ENCODE measurements at places on chromosomes 5 and 9.

GRCh38 chr9:103669296-103669695 lies 424.8 kb upstream of the SMC2 start:
- no peak for DNase-seq

DNA sequence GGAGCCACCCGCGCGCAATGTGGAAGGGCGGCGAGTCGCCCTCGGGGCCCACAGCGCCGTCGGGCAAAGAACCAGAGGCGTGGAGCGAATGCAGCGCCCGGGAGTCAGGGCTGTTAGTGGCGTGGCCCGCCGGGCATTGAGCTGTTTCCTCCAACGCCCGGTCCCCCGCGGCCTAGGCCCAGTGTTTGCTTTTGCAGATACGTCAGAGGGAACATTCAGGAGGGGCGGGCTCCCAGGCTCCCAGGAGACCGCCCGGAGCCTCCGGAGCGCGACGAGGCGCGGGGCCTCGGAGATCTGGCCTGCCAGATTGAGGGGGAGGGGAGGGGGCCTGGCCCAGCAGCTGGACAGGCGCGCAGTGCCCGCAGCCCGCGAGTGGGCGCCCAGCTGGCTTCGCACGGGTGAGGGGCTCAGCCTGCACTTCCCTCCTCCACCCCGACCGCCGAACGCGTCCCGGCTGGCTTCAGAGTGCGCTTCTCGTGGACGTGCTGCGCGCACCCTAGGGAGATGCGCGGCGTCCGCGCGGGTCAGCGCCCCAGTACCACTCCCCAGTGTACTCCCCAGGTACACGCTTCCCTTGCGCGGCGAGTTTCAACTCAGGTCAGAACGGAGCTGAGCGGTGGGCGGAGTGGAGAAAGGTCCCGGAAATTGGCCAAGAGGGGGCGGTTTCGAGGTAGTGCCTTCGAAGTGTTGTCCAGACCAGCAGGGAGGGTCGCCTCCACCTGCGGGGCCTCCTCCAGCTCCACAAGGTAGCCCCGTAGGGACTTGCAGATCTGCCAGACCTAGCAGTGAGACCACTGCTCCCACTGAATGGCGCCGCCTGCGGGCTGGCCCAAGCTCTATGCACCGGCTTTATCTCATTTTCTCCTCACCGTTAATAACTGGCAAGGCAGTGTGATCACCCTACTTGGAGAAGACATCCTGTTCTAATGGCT lies 130.4 kb downstream of the TMEM174 start:
- no peak for DNase-seq

- no peak for DNase-seq
Measured at GRCh38 chr9:123316053-123316718, 39.8 kb upstream of the CRB2 start.

DNA sequence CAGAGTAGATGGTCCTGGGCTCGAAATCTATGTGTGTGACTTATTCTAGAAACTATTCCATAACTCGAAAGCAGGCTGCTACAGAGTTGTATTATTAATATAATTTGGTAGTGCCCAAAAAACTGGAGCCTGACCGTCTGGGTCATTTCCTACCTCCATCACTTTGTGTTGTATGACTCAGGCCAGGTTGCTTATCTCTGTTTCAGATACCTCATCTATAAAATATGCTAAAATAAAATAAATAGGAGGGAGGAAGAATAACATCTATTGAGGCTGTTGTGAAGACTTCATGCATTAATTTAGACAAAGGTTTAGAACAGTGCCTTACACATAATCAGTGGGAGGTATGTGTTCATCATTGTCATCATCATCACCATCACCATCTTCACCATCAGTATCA lies 57.7 kb downstream of the PDE4D start:
- no peak for DNase-seq

DNA sequence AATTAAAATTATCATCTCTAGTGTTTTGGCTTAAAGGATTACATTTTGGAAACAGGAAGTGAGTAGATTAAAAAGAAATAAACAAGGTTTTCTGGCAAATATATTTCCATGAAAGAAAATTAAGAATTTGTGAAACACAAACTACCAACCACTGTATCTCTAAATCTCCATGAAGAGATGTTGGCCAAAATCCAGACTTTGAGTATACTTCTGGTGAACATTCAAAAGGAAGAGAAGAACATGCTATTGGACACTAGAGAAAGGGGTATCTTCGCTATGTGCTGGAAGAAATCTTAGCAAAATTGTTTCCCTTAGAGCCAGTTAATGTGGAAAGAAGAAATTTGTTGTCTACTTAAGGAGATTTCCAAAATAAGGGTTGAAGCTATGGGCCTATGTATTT lies 710.4 kb upstream of the CTNND2 start:
- DNase-seq: no peak

GRCh38 chr5:95733107-95733665 lies 2.0 kb downstream of the RHOBTB3 start:
- no peak for DNase-seq

- no peak for DNase-seq
Measured at GRCh38 chr5:156245895-156246294, 81.1 kb upstream of the SGCD start.

DNA sequence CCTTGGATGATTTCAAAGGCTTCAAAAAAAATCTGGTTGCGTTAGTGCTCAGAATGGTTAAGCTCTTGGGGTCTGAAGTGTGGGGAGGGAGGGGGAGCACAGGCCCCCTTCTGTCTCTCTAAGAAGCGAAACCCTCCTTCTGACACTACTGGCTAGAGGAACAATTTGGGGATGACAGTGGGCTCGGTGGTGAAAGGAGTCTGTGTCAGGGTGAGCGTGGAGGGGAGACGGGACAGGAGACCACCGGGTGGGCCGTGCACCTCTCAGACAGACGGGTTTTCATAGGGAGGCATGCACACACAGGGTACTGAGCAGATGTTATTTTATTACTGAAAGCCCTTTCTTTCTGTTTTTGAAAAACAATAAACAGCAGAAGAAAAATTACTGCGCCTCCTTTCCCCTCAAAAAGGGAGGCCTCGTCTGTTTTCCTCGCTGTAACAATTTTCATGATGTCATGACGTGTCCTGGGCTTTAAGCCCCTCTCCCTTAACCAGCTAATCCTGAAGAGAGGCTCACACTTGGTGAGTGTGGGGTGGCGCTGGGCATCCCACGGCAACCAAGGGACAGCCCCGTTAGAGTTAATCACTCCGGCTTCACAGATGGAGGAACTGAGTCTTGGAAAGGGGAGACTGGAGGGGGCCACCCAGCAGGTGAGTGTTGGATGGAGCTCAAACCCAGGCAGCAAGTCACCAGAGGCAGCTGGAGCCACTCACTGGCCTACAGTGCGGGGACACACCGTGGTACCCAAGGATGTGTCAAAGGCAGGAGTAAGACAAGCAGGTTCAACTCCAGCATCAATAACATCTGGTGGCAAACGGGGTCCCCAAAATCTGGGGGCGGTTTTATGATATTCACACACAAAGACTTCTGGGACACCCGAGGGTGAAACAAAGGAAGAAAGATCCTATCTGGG lies 53.4 kb downstream of the PTCH1 start:
- DNase-seq: no peak

DNA sequence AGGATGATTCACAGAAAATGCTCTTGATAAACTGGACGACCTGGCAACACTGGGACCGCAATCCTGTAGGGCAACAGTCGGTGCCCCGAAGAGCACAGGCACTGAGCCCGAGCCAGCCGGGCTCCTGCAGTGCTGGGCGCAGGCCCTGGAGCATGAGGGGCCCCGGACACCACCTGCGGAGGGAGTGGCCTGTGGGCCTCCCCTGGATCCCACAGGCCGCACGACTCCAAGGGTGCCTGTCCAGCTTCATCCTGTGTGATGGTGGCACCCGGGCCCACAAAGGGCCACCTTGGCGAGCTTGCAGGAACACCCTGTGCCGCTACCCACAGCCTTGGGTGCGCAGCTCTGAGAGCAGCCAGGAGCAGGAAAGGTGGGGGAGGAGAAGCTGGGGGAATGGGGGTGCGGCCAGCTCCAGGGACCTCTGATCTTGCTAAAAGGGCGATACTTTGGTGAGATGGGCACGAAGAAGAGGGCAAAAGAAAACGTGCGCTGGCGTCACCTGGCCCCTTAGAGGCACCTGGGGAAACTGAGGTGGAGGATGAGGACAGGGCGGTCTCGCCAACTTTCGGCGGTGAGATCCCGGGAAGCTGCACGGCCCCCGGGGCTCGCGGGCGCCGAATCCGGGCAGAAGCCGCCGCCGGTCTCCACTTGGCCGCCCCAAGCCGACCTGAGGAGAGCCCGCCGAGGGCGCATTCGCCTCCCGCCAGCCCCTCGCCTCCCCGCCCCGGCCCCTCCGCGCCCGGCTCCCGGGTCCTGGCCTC lies 722 bp downstream of the TBC1D9B start:
- DNase-seq: no peak

DNA sequence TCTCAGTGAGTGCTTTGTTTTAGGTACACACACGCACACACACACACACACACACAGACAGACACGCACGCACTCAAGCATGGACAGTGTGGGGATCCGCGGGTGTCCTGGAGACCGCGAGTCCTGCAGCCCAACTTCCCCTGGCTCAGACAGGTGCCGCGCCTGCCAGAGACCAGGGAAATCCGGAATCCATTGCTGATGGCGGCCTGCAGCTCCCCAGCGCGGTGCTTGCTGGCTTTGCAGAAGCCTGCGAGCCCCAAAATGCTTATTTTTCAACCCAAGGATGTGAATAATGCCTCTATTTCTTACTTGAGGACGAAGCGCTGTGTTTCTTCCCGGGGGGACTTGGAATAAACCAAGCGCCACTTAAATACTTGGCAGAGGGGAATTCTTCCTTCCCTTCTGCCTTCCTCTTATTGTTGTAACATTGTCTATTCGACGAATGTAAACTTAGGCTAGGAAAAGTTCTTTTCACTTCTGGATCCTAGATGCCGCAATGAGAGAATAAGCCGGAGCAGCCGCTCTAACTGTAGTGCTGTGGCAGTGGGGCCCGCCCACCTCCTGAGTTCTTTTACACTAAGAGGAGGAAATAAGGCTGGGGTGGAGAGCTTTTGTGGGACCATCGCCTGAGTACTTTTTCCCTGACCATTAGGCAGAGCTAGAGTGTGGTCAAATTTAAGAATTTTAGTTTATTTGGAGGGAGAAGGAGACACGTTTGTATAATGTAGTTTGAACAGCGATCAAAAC lies 802 bp downstream of the ITGA2 start:
- no peak for DNase-seq

- DNase-seq: no peak
Measured at GRCh38 chr5:162444129-162444762, 376.7 kb downstream of the GABRG2 start.

GRCh38 chr5:10126900-10127299 lies 122.8 kb downstream of the ATPSCKMT start:
- DNase-seq: no peak
